ENCODE measurements at places on chromosomes 7 and 10.

DNA sequence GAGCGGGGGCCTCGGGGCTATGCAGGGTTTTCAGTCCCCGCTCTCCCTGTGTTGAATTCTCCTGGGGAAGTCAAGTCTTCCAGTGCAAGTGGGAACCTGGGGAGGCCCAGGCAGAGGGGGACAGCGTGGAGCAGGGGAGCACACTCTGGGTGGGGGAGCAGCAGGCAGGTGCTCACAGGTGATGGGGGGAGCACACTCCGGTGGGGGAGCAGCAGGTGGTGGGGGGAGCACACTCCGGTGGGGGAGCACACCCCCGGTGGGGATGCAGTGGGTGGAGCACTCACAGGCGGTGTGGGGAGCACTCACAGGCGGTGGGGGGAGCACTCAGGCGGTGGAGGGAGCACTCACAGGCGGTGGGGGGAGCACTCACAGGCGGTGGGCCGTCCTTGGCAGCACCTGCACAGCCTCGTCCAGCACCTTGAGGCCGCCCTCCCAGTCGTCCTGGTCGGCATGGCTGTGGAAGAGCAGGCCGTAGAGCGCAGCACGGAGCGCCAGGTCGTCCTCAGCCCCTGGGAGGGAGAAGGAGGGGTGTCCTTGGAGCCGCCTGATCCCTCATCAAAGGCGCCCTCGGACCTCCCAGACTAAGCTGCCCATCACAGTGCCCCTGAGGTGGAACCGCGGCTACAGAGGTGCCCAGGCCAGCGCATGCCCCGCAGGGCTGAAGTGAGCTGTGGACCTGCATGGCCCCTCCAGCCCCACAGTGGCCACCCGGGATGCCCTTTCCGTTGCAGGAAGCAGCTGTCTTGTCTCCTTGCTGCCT, 56.7 kb downstream of the CFAP46 start:
- ATAC-seq, result no peak

DNA sequence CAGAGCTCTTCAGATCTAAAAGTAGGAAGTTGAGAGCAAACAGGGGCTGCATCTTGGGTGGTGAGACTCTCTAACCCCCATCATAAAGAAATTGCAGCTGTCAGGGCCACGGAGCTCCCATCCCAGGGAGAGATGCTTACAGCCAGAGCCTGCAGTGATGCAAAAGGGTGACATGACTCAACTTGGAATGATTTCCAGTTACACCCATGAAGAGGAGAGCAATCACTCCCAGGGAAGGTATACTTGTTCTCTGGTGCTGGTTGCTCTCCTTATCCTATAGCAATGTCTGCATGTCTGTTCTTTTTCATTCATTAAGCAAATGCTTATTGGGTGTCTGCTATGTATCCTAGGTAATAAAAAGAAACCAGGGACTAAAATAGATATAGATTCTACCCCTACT, 228.0 kb downstream of the RAB11FIP2 start:
- ATAC-seq, result no peak

GRCh38 chr7:70587739-70588138, 544.2 kb upstream of the GALNT17 start:
- ATAC-seq, result no peak

GRCh38 chr10:82402906-82403401, 528.0 kb downstream of the NRG3 start:
- ATAC-seq, result no peak

DNA sequence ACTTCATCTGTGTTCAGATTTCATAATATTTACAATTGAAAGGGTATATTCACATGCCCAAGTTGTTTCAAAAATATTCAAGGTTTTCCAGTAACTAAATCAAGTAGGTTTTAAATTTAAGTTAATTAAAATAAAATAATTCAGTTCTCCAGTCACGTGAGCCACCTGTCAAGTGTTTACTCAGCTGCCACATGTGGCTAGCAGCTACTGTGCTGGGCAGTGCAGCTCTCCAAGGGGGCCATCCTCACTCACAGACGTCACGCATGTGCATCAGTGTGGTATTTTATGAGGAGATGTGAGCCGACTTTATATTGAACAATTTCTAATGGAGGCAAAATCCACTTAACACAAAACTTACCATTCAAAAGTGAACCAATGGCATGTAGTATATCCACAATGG, 69.7 kb upstream of the CAMK2B start:
- no peak for ATAC-seq

- ATAC-seq, result no peak
These were observed 603.2 kb downstream of the MAGI2 start for GRCh38 chr7:78850093-78850740.

Data from activated T-helper 17 cell treated with anti-CD3 and anti-CD28 coated beads, Interleukin-2, amount 50 U/mL, for 72 hours (primary cell).